Neural progenitor cell (in vitro differentiated cells): ENCODE measurements at places on chromosomes 7 and 10. TPM values are rescaled to one million over a fixed set of nuclear protein-coding genes. Genes with fewer than 3 reads are reported as not detected.

Gene CPA1
- not detected in 2 replicates for total RNA-seq

Gene ITPRID1
- not detected in 2 replicates for total RNA-seq

Gene SLC25A13
- total RNA-seq = 83.3 and 87.8 TPM in 2 replicates

Gene DNTT
- not detected in 2 replicates for total RNA-seq

Gene TACC2
- total RNA-seq = 10.7 and 20.6 TPM in 2 replicates

Gene TMEM209
- 33.1 and 38.9 TPM in 2 replicates for total RNA-seq

Gene COL28A1
- total RNA-seq = 0.43 and 0.60 TPM in 2 replicates

Gene FAM13C
- total RNA-seq = 2.3 and 3.1 TPM in 2 replicates

Gene SLC16A12
- total RNA-seq = not detected in 2 replicates

Gene PDE6C
- total RNA-seq = not detected in 2 replicates

Gene COMTD1
- 2.1 and 5.3 TPM in 2 replicates for total RNA-seq

Gene PPP1R17
- total RNA-seq = 0.09 TPM in 1 of 2 replicates, not detected in the other

Gene SERPINE1
- total RNA-seq = 0.03 TPM in 1 of 2 replicates, not detected in the other

Gene MORN4
- 23.8 and 29.3 TPM in 2 replicates for total RNA-seq

Gene GCK
- 0.15 TPM in 1 of 2 replicates, not detected in the other for total RNA-seq

Gene WNT8B
- 5.8 and 9.0 TPM in 2 replicates for total RNA-seq
